ENCODE measurements at places on chromosomes 3 and 15.

- no peak for DNase-seq
Measured at GRCh38 chr3:188446766-188447165, 292.8 kb downstream of the LPP start.

DNA sequence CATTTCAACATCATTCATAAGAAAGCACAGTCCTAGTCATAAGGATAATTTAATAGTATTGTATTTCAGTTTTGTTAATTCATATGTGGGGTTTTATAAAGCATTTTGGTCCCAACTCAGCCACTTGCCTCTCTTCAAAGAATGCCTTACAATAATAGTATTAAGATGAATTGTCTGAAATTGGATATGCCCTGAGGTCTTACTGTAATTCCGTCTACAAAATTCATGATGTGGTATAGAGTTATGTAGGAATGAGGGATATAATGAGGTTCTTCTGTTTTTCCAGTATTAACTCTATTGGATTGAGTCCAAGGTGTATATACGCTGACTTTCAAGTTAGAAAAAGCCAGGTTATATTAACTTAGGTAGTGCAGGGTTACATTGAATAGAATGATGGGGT is 177.0 kb downstream of the GOLIM4 start:
- DNase-seq = no peak

DNA sequence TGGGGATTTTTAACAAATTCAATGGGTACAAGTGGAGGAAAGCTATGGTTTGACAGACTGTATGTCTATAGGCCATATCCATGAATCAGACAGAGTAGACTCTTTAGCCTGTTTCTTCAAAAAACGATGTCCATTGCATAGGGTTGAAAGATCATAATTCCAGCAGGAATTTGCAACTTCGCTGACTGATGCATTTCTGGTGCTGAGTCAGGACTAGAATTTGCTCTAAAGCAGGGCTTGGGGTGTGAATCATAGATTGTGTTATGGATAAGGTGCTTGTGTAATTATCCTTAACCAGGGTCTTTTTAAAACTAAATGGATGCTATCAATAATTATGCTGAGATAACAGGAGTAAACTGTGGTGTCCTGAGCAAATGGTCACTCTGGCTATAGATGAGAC is 200.4 kb upstream of the TBC1D5 start:
- no peak for DNase-seq

- DNase-seq = no peak
Measured at GRCh38 chr3:194548346-194549321, 61.8 kb upstream of the ATP13A3 start.

- DNase-seq = no peak
Measured at GRCh38 chr15:77459031-77459430, 38.3 kb downstream of the HMG20A start.

DNA sequence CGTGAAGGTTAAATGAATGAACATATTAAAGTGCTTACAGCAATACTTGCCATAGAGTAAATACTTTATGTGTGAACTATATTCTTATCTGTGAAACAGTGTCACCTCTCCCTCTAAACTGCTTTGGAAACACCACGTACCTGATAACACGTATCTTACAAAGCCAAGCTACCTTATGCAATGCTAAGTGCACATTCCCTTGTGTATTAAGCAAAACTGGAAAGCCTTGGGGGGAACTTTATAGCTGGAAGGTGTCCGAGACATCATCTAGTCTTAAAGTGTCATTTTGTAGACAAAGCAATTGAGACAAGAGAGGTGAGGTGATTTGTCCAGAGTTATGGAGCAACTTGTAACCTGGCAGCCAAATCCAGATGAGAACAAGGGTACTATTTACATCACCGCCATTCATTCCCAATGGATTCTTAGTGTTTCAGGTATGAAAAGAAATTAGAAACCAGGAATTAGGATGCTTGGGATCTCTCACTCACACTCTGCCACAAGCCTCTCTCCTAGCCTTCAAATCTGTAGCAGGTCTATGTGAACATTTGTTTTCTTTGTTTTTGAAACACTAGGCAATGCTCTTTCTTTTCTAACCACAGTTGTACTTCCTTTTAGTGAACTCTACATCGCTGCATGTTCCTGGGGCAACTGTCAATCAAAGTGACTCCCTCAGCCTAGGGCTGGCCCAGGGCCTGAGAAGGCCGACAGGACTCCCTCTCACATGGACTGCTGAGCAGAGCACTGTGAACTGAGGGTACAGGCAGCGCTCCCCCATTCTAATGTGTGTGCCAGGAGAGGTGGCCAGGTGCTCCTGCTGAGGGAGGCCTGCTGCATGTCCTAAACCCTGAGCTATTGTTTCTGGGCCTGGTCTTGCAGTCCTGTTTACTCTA is 13.9 kb upstream of the MGLL start:
- DNase-seq = no peak

DNA sequence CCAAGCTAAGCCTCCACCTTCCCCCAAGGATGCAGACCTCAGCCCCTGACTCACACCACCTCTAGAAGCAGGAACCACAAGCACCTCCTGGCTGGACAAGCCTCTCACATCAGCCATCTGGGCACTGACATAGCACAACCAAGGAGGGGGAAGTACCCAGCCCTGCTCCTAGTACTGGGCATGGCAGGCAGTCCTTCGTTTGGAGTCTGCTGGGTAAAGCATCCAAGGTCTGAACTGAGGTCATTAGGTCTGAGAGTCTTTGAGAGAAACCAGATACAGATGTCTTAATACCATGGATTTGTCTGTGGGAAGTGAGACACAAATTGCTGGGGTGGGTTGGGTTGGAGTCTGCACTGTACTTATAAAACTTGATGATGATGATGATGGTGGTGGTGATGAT is 61.8 kb downstream of the CCDC33 start:
- no peak for DNase-seq

GRCh38 chr3:48356419-48356818 is 15.6 kb upstream of the FBXW12 start:
- DNase-seq = no peak

- no peak for DNase-seq
Measured at GRCh38 chr3:31129241-31129640, 234.8 kb upstream of the GADL1 start.

- DNase-seq = no peak
Measured at GRCh38 chr15:92006186-92007028, 152.9 kb downstream of the SLCO3A1 start.

Data from stimulated activated CD4-positive, alpha-beta T cell treated with anti-CD3 and anti-CD28 coated beads, Interleukin-12 subunit alpha, Interleukin-12 subunit beta, amount 100 ng/mL, for 4 hours (primary cell).